ENCODE measurements at places on chromosomes 13 and 19. TPM values are rescaled to one million over a fixed set of nuclear protein-coding genes. Genes with fewer than 3 reads are reported as not detected.

GRCh38 chr13:103605546-103606326 is 539.5 kb upstream of the SLC10A2 start:
- DNase-seq, result no peak
- H3K4me1 ChIP-seq, result no peaks in the 10 kb centered on the region
- no peak overlapping the region for H3K27ac ChIP-seq
- no peaks in the 10 kb centered on the region for H3K27me3 ChIP-seq
- H3K36me3 ChIP-seq, result no peaks in the 10 kb centered on the region
- H3K4me3 ChIP-seq, result no peak overlapping the region

- no peak for DNase-seq
- H3K4me1 ChIP-seq, result no peaks in the 10 kb centered on the region
- H3K4me3 ChIP-seq, result no peak overlapping the region
- no peak overlapping the region for H3K27ac ChIP-seq
Measured at GRCh38 chr13:113022745-113023574, 53.9 kb downstream of the MCF2L start.

DNA sequence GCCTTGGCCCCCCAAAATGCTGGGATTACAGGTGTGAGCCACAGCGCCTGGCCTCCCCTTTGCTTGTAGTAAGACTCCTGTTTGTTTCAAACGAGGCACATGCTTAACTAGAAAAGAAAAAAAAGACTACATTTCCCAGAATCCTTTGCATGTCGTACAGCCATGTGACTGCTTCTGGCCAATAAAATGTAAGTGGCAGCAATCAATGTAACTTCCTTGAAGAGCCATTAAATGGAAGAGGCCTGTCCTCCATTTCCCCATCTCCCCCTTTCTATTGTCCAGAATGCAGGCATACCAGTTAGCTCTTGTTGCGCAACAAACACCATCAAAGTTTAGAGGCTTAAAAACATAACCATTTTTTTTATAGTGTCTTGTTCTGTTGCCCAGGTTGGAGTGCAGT is 10.4 kb upstream of the GPR32 start:
- no peak overlapping the region for H3K4me3 ChIP-seq
- no peaks in the 10 kb centered on the region for H3K27me3 ChIP-seq
- no peaks in the 10 kb centered on the region for H3K4me1 ChIP-seq
- H3K36me3 ChIP-seq, result no peaks in the 10 kb centered on the region
- no peak for DNase-seq

- DNase-seq, result no peak
- H3K4me1 ChIP-seq, result peaks cover 19% of the 10 kb centered on the region
- peaks cover 23% of the 10 kb centered on the region for H3K36me3 ChIP-seq
Measured at GRCh38 chr19:13781547-13781946, 7.3 kb downstream of the C19orf53 start.

DNA sequence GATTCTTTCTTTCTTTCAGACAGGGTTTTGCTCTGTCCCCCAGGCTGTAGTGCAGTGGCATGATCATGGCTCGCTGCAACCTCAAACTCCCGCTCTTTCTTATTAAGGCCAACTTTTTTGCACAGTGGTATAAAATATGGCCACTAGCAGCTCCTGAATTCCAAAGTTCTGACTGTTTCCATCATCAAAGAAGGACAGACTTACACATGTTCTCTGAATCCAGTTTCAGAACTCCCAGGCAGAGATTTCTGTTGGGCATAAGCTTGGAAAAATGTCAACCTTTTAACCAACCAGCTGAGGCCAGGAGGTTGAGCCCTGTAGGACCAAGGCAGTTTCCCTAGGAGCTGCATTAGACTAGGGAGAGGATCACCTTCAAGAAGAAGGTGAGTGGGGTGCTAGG is 184.1 kb downstream of the HS6ST3 start:
- no peak for DNase-seq
- H3K27ac ChIP-seq, result no peak overlapping the region
- H3K4me1 ChIP-seq, result no peaks in the 10 kb centered on the region
- H3K36me3 ChIP-seq, result no peaks in the 10 kb centered on the region

DNA sequence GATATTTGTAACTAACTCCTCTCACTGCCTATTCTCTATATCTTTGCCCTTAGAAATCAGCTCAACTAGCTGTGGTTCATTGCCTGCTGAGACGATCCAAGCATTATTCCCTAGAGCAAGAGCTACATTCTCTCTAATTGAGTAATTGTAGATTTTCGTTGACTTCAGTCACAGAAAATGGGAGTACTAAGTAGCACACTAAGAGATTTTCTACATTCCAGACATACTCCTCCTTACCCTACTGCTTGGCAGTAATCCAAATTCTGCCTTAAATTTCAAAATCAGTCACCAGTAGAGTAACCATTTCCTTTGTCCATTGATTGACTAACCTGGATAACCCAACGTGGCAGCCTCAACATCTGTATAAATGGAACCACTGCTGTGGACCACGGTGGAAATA is 1786.8 kb downstream of the SLITRK5 start:
- H3K27me3 ChIP-seq, result no peaks in the 10 kb centered on the region
- H3K27ac ChIP-seq, result no peak overlapping the region
- DNase-seq, result no peak
- no peak overlapping the region for H3K4me3 ChIP-seq

The RAP2A gene
- total RNA-seq, result 24.0 TPM
